ENCODE measurements at places on chromosomes 11 and 22.
A peak's percentile ranks its signal among the peaks of the same experiment; 100 is the strongest.

- no peak for DNase-seq
Measured at GRCh38 chr11:81573367-81573766, 1160.3 kb downstream of the FAM181B start.

- DNase-seq, result no peak
Measured at GRCh38 chr11:75325713-75326438, 25.6 kb downstream of the ARRB1 start.

DNA sequence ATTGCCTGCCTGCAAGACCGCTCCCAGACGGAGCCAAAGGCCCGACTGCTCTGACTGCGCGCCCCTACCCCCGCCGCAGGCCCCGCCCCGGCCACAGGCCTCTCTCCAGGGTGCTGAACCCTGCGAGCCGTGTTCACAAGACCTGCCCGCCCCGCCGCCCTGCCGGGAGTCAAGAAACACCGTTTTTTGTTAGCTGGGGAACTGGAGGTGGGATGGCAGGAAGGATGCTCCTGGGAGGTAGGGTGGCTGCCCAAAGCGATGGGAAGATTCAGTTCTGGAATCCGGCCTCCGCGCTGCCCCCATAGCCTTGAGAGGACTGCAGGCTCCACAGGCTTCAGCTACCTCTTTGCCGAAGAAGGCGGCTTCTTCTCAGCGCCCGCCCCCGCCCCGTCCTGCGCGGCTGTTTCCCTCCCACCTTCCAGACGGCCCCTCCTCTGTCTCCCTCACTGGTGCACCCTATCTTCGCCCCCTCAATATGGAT lies 2.7 kb upstream of the PDE2A start:
- DNase-seq, result peak; percentile 48

DNA sequence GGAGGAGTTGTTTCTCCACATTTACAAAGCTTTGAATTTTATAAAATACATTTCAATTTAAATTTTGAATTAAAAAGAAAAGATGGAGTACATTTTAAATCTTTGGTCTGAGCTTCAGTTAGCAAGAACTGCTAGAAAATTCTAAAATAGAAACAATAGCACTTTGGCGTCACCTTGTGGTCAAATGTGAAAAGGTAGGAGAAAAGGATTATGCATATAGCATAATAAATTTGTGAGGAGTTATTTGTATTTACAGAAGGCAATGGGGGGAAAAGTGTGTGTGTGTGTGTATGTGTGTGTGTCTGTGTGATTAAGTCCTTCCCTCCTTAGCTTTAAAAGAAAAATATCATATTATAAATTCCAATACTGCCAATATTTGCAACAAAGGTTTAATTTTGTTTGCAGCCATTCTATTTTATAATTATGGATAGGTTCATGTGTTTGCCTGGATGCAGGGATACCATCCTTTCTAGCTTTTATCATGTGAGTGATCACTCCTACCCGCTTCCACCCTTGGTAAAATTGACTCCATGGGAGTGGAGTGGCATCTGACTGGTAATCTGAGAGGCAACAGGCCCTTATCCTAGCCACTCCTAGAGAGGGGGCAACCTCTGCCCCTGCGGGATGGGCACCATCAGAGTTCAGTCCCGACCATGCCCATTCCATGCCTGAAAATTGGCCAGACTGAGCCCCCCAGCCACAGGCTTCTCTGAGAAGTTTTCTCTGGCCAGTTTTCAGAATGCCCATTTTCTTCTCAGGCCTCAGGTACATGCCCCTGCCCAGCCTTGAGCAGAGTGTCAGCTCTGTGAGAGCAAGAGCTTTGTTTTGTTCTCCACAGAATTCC lies 13.6 kb upstream of the LGR4 start:
- peak; percentile 49 for DNase-seq

GRCh38 chr22:46445771-46446420 lies 91.5 kb downstream of the CELSR1 start:
- no peak for DNase-seq

- DNase-seq, result no peak
Measured at GRCh38 chr11:86578727-86579405, 93.5 kb downstream of the ME3 start.

- no peak for DNase-seq
Measured at GRCh38 chr22:50569041-50569459, 6.3 kb upstream of the SYCE3 start.

- DNase-seq, result no peak
Measured at GRCh38 chr22:44057401-44057987, 33.4 kb downstream of the PARVB start.

- no peak for DNase-seq
Measured at GRCh38 chr11:96620464-96621044, 230.7 kb downstream of the JRKL start.

GRCh38 chr11:100176456-100176855 lies 510.6 kb upstream of the ARHGAP42 start:
- no peak for DNase-seq

DNA sequence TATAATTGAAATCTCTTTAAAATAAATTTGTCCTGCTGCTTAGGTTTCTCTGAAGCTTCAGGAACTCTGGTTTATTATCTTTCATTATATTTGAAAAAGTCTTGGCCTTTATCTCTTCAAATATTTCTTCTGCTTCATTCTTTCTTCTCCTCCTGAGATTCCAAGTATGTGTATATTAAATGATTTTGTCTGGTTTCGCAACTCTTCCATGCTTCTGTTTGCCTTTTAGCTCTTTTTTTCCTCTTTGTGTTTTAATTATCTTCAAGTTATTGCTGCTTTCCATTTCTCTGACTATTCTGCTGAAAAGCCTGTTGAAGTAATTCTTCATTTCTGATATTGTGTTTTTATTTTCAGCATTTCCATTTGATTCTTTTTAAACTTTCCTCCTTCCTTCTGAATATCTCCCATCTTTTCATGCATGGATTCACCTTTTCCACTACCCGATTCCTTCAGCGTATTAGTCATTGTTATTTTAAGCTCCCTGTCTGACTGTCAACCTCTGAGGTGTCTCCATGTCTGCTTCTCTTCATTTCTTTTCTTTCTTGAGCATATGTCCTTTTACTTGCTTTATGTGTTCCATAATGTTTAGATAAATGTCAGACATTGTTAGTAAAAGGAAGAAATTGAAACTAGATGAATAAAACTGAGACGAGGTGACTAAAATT lies 46.6 kb upstream of the CTSC start:
- no peak for DNase-seq

GRCh38 chr11:61912991-61913698 lies 4.2 kb downstream of the RAB3IL1 start:
- DNase-seq, result no peak

GRCh38 chr11:132770829-132771530 lies 761.3 kb downstream of the OPCML start:
- DNase-seq, result no peak

- DNase-seq, result peak; percentile 1
Measured at GRCh38 chr11:20671856-20672546, 2.6 kb downstream of the NELL1 start.

GRCh38 chr11:31651822-31652221 lies 142.3 kb downstream of the ELP4 start:
- no peak for DNase-seq

- no peak for DNase-seq
Measured at GRCh38 chr22:46022881-46023512, 46.0 kb upstream of the WNT7B start.

GRCh38 chr11:33317662-33318061 lies 60.5 kb downstream of the HIPK3 start:
- DNase-seq, result no peak

DNA sequence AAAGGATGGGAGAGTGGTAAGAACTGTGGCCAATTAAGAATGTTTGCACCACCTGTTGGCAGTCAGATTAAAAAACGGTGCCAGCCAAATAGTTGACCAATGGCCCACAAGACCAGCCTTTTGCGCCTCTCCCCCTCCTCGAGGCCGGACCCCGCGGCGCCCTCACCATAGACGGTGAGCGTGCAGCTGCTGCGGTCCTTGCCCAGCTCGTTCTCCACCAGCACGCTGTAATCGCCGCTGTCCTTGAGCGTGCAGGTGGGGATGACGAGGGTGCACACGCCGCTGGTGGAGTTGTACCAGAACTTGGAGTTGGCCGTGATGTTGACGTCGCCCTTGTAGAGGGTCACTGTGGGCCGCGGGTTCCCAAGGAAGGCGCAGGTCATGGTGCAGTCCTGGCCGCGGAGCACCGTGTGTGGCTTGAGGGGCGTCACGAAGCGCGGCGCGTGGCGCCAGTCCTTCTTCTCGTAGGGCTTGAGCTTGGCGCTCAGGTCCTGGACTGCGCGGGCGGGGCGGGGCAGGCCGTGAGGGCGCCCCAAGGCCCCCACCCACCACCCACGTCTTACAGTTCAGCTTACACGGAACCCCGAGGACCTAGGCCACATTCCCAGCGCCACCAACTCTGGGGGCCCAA lies 7.2 kb downstream of the TMEM86A start:
- no peak for DNase-seq

DNA sequence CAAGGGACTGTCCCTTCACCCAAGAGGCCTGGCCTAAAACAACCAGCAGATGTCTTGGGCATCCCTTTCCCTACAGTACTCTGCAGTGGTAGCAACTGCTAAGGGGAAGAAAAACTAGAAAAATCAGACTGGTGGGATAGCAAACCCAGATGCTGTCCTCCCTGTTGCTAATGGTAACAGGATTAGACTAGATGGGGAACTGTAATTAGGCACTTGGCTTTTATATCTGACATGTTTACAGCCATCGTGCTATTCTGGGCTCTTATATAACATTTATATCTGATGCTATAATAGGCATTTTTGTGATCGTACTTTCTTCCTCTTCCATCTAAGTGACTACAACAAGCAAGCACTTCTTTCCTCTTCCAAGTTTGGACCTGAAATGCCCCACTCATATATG lies 316.7 kb downstream of the DLG2 start:
- no peak for DNase-seq

- no peak for DNase-seq
Measured at GRCh38 chr22:42949159-42949558, 65.8 kb downstream of the PACSIN2 start.

DNA sequence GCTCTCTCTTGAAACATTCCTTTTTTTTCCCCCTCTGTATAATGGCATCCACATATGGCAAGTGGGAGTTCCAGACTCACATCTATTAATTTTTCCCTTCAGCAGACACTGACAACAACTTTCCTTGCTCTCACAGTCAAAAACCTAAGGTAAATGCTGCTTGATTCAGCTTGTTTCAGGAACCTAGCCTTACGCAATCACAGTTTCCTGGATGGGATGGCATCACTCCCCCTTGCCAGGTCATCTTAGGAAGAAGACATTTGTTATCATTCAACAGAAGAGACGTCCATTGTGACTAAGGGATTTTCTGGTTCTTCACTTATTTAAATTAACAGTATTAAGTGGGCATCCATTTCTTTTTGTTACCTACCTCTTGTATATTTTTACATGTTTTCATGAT lies 112.0 kb upstream of the PDGFD start:
- DNase-seq, result no peak

GRCh38 chr22:33504941-33505625 lies 415.2 kb downstream of the LARGE1 start:
- no peak for DNase-seq

- DNase-seq, result no peak
Measured at GRCh38 chr11:86740628-86741483, 59.5 kb upstream of the PRSS23 start.

DNA sequence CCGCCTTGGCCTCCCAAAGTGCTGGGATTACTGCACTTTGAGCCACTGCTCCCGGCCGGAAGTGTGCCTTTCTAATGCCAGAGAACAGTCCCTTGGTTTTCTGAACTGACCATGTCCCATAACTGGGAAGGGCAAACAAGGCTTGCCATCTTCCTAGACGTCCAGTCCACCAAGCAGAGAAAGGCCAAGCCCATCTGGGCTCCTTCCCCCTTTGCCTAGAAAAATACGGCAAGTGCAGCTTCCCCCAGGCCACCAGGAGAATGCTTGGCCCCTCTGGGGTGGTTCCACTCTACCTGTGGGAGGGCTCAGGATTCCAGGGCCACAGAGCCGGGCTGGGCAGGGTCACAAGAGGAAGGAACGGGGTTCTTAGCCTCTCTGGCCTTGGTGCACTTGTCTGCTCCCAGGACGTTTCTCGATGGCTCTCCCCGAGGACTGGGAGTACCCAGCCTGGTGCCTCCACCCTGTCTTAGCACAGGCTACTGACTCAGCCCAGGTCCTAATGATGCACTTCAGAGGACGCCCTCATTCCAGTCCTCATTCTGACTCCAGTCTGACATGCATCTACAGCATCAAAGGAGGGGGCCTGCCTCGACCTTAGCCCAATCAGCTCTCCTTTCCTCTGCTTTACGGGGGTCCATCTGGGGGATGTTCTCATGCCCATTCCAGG lies 1.2 kb downstream of the USP2 start:
- DNase-seq, result no peak

- no peak for DNase-seq
Measured at GRCh38 chr11:22510741-22511140, 114.9 kb downstream of the FANCF start.

DNA sequence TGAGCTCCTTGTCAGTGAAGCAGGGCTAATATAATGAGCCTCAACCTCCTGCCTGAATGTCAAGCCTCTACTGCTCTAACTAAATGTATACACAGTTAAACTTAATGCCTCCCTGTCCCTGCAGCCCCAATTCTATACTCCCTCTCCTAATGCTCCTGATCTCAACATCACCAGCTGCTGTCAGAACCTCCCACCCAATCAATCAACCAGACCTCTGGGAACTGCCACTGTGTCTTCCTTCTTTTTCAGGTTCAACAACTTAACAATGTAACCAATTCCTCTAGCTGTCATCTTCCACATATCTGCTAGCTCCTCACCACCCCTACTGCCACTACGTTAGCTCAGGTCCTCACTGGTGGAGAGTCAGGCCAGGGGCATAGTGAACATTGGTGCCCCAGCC lies 339.8 kb upstream of the NARS2 start:
- no peak for DNase-seq

DNA sequence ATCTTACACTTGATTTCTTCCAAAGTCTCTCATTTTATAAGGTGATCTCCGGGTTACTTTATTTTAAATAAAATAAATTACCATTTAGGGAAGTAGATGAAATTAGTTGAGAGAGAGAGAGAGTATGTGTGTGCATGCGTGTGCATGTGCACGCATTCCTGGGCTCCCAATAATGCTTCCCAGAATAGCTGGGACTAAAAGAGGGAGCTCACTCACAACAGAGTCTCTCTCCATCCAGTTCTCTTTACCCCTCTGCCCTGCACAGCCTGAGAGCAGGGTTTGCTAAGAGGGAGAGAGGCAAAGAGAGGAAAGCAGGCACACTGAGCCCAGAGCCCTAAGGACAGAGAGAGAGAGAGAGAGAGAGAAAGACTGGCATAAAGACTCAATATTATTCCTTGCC lies 11.3 kb upstream of the TRIM44 start:
- no peak for DNase-seq

DNA sequence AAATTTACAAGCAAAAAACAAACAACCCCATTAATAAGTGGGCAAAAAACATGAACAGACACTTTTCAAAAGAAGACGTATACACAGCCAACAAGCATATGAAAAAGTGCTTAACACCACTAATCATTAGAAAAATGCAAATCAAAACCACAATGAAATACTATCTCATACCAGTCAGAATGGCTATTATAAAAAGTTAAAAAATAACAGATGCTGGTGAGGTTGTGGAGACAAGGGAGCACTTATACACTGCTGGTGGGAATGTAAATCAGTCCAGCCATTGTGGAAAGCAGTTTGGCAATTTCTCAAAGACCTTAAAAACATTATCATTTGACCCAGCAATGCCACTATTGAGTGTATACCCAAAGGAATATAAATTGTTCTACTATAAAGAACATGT lies 72.3 kb downstream of the BBOX1 start:
- no peak for DNase-seq
